NCI-H2081 treated with DMSO at 0.1 percent for 48 hours (cell line): ENCODE measurements at places on chromosomes 11 and 22.

DNA sequence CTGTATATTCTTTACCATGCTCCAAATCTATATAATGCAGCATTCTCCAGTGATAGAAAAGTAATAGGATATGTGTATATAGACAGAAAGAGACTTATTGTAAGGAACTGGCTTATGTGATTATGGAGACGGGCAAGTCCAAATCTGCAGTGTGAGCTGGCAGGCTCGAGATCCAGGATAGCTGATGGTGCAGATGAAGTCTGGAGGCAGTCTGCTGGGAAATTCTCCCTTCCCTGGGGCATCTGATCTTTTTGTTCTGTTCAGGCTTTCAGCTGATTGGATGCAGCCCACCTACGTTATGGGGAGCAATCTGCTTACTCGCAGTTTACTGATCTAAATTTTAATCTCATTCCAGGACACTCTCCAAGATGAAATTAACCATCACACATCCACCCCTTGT is 73.2 kb downstream of the GRK3 start:
- no peak for DNase-seq

DNA sequence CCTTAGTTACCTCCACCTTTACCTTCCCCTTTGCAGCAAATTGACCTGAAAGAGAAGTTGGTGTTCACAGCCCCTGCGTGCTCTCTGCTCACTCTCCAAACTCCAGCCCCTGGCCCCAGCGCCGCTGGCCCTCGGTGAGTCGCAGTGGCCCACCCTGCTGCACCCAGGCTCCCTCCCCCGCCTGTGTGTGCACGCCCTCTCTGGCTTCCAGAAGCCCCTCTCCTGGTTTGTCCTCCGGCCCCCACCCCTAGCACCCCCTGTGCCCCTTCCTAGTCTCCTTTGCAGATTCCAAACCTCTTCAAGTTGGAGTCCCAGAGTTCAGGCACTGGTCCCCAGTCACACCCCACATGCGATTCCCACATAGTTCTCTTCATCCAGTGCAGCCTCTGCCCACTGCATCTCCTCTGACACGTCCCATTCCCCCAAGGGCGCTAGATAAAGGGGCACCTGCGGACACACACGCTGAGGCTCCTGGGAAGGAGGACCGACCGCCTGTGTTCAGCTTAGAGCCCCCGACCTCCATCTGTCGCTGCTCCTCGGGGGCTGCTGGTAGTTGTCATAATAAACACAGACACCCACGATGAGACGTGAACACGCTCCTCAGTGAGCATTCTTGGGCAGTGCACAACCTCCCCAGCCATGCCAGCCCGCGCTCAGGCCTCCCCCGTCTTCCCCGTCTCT is 1.5 kb upstream of the PHRF1 start:
- DNase-seq = no peak

DNA sequence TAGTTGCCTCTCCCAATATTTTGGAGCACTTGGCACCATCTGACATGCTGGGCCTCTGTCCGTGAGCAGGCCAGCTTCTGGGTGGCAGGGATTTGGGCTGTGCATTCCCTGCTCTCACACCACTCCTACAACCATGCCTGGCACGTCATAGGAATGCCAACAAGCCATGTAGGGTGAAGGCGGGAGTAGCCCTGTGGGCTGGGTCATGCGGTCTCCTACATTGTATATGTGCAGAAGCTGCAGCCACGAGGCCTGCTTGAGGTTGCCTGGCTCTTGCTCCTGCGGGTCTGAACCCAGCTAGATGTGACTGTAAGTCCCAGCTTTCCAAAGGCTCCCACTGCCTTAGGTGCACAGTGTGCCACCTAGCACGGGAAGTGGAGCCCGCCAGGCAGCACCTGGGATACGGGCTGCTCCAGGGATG is 14.5 kb downstream of the MYEOV start:
- DNase-seq = no peak

- no peak for DNase-seq
These were observed 34.0 kb downstream of the AMPD3 start for GRCh38 chr11:10488934-10489691.

GRCh38 chr11:43874738-43875137 is 5.9 kb upstream of the ALKBH3 start:
- DNase-seq = no peak

DNA sequence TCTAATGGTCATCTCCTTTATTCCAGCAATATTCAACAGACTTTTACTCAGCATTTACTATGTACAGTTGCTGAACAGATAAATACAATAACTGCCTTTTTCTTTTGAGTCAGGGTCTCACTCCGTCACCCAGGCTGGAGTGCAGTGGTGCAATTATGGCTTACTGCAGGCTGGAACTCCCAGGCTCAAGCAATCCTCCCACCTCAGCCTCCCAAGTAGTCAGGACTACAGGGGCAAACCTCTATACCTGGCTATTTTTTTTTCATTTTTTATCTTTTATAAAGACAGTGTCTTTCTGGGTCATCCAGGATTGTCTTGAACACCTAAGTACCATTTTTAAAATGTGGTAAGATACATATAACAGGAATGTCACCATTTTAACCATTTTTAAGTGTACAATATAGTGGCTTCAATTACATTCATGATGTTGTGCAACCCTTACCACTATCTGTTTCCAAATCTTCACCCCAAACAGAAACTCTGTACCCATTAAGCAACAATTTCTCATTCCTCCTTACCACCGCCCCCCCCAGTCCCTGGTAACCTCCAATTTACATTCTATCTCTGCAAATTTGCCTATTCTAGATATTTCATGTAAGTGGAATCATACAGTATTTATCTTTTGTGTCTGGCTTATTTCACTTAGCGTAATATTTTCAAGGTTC is 67.8 kb downstream of the MIAT start:
- DNase-seq = no peak

- DNase-seq = no peak
These were observed 17.4 kb upstream of the CTSC start for GRCh38 chr11:88354912-88355311.

GRCh38 chr11:134244593-134244992 is 8.6 kb downstream of the THYN1 start:
- no peak for DNase-seq

GRCh38 chr22:41245917-41246499 is 5.3 kb upstream of the CHADL start:
- DNase-seq = no peak

- peak; percentile 60 for DNase-seq
These were observed at the start of gene MUS81 for GRCh38 chr11:65860278-65861164. MUS81 (plus strand) TSS chr11:65860433; CDS start chr11:65860754, 321 bp downstream.

GRCh38 chr11:75816561-75817239 is 1.7 kb downstream of the UVRAG start:
- DNase-seq = no peak

GRCh38 chr11:34341096-34341495 is 16.7 kb downstream of the ABTB2 start:
- no peak for DNase-seq

- DNase-seq = no peak
These were observed 679.6 kb downstream of the NTM start for GRCh38 chr11:132050049-132050448.

GRCh38 chr11:760236-760635 is 13.0 kb downstream of the TALDO1 start:
- DNase-seq = no peak

DNA sequence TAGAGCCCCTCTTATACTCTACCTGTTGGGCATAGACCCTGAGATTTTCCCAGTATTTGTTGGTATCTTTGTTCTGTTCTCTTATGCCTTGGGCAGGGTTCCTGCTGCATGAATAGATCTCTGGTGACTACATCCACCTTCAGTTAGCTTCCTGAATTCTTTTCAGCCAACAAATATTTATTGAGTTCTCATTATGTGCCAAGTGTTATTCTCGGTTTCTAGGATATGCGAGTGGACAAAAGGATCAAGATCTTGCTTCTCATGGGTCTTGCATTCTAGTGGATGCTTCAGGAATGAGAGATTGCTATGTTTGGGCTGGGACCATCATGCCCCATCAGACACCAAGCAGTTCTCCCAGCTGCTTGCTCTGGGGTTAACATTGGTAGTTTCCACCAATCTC is 340.0 kb downstream of the METTL15 start:
- no peak for DNase-seq

- DNase-seq = no peak
These were observed 3.6 kb downstream of the PKNOX2 start for GRCh38 chr11:125167954-125168835.

DNA sequence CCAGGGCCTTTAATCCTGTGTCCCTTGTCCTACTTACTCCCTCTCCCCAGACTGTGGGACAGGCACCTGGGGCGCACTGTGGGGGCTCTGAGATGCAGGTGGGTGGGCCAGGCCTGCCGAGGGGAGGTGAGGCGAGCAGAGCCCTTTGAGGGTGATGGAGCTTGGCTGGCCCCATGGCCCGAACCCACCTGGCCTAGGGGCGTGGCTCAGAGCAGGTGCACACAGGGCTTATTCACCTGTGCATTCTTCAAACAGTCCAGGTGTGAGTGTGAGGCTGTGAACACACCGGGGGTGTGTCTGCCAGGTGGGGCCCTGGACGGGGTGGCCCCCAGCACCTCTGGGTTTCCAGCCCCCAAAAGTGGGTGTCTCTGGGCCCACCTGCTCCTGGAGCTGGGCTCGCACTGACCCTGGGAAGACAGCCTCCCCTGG is 9.0 kb upstream of the MUC5AC start:
- no peak for DNase-seq

DNA sequence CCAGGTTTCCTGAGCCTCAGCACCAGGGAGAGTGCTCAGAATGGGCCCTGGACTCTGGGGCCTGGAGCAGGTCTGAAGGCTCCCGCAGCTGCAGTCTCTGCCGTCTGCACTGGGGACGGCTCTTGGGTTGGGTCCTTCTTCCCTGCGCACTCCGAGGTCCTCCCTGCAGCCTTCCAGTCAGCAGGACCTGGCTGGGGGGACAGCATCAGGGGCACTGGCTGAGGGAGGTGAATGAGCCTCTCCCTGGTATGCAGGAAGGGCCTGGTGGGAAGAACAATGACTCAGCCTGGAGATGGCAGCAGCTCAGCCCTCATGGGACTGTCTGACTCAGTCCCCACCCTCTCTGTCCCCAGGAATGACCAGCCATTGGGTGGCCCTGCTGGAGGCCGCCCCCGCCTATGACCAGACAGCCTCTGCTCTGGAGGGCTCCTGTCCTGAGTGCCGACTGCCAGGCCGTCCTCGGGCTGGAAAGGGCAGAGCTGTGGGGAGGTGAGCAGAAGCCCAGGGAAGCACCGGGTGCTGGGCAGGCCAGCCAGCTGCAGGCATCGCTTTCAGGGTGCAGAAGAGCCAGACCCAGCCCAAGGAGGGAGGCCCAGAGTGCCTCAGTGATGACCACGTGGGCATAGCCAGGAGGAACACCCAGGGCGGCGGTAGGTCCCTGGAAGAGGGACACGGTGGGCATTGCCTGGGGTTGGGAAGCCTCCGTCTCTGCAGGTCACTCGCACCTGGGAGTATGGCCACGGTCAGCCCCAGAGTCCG is 455.0 kb downstream of the BRD1 start:
- no peak for DNase-seq
